Fibroblast of gingiva (primary cell): ENCODE measurements at places on chromosomes 2 and 18.

DNA sequence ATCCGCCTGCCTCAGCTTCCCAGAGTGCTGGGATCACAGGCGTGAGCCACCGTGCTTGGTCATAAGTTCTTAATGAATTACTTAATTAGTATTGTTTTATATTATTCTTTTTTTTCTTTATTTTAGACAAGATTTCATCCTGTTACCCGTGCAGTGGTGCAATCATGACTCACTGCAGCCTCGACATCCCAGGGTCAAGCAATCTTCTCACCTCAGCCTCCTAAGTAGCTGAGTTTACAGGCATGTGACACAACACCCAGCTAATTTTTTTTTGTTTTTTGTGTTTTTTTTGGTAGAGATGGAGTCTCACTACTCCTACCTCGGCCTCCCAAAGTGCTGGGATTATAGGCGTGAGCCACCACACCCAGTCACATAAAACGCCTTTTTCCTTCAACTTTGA lies 17.3 kb downstream of the C2orf42 start:
- DNase-seq, result no peak

GRCh38 chr2:71526975-71527374 lies 73.6 kb downstream of the DYSF start:
- DNase-seq, result no peak

DNA sequence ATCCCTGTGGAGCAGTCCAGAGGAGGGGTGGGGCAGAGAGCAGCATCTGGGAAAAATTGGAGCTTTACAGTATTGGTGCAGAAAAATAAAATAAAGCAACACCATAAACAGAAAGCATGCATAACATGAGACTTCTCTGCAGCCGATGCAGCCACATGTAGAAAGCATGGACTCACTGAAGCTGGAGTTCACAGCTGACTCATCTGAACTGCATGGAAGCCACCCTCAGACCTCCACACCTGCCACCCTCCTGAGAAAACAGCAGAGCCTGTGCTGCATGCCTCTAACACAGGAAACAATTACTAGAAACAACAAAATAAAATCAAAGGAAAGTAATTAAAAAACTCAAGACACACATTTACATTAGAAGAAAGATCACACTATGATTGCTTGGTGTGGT lies 169.4 kb upstream of the ALKAL2 start:
- DNase-seq, result no peak

GRCh38 chr18:3264362-3264761 lies 2.4 kb downstream of the MYL12B start:
- no peak for DNase-seq
